SJCRH30 (cell line): ENCODE measurements at places on chromosomes 7 and 10. TPM values are rescaled to one million over a fixed set of nuclear protein-coding genes. Genes with fewer than 3 reads are reported as not detected.

Gene SLC26A3
- not detected in 2 replicates for total RNA-seq

DNA sequence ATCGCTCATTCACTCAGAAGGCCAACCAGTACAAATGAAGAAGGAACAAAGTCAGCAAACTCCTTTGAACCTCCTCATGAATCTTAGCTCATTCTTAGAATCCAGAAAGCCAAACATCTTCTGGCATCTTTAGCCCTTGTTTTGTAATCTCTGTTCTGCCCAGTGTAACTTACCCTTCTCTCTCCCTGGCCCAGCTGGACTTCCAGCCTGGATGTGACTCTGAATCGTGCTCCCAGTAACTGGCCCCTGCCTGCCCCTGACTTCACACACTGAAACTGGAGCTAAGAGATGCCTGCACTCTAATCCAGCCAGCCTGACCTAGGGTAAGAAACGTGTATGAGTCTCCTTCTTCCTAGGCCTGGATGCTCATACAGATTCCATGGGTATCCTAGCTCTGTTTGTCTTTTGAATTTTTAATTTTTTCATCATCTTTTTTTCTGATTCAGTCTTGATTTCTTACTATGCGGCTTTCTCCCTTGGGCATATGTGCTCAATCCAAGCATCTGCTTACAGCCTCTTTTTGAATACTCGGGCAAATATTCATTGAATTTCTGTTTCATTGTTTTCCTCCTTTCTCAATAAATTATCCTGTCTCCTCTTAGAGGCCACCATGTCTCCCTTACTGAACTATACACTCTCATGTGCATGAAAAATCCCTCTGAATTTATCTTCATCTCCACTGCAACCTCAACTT is 845.6 kb upstream of the AUTS2 start:
- DNase-seq: no peak
- H3K4me1 ChIP-seq: no peaks in the 10 kb centered on the region
- H3K4me3 ChIP-seq: no peak overlapping the region
- H3K36me3 ChIP-seq: no peaks in the 10 kb centered on the region
- H3K27me3 ChIP-seq: peaks cover 6% of the 10 kb centered on the region; the same call in 1 of the 2 replicates
- H3K27ac ChIP-seq: no peak overlapping the region

Gene SMKR1
- not detected in 2 replicates for total RNA-seq

GRCh38 chr10:6411436-6411835 is 168.6 kb downstream of the PRKCQ start:
- no peak overlapping the region for H3K4me3 ChIP-seq
- no peaks in the 10 kb centered on the region for H3K27me3 ChIP-seq
- no peak overlapping the region for H3K27ac ChIP-seq
- no peak for DNase-seq

Gene CFAP46
- 1.1 and 1.7 TPM in 2 replicates for total RNA-seq

- H3K36me3 ChIP-seq: no peaks in the 10 kb centered on the region
- no peaks in the 10 kb centered on the region for H3K4me1 ChIP-seq
- H3K27me3 ChIP-seq: no peaks in the 10 kb centered on the region; the same call in 1 of the 2 replicates
- no peak overlapping the region for H3K27ac ChIP-seq
- H3K4me3 ChIP-seq: no peak overlapping the region
Observed at GRCh38 chr7:144503215-144503614, 99.7 kb upstream of the NOBOX start.

GRCh38 chr7:122457969-122458368 is 153.4 kb upstream of the FEZF1 start:
- H3K36me3 ChIP-seq: no peaks in the 10 kb centered on the region
- DNase-seq: no peak
- no peaks in the 10 kb centered on the region for H3K4me1 ChIP-seq
- no peak overlapping the region for H3K4me3 ChIP-seq
- H3K27me3 ChIP-seq: 0 out of 2 replicates have a peak, but pooled peaks cover 3% of the 10 kb centered on the region

Gene NEUROD6
- not detected in 2 replicates for total RNA-seq

Gene DDC
- not detected in 2 replicates for total RNA-seq

Gene LRRD1
- total RNA-seq: 0.05 and 0.30 TPM in 2 replicates

Gene KLHDC10
- total RNA-seq: 76.3 and 92.0 TPM in 2 replicates

DNA sequence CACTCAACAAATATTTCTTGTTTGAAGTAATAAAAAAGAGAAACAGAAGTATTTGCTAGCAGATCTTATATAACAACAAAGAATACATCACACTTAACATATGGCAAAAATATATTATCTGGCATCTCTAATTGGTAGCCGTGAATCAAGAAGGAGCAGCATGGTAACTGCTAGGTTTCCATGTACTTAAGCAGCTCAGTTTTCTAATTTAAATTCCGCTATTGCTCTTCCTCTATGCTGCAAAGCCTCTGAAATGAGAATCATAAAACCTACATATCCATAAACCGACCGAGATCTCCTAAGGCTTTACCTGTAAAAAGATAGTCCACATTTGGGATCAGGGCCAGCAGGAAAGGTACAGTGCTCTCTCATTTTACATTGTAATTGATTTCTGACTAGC is 76.6 kb upstream of the PTPRZ1 start:
- no peak overlapping the region for H3K27ac ChIP-seq
- H3K4me1 ChIP-seq: no peaks in the 10 kb centered on the region
- no peak overlapping the region for H3K4me3 ChIP-seq

DNA sequence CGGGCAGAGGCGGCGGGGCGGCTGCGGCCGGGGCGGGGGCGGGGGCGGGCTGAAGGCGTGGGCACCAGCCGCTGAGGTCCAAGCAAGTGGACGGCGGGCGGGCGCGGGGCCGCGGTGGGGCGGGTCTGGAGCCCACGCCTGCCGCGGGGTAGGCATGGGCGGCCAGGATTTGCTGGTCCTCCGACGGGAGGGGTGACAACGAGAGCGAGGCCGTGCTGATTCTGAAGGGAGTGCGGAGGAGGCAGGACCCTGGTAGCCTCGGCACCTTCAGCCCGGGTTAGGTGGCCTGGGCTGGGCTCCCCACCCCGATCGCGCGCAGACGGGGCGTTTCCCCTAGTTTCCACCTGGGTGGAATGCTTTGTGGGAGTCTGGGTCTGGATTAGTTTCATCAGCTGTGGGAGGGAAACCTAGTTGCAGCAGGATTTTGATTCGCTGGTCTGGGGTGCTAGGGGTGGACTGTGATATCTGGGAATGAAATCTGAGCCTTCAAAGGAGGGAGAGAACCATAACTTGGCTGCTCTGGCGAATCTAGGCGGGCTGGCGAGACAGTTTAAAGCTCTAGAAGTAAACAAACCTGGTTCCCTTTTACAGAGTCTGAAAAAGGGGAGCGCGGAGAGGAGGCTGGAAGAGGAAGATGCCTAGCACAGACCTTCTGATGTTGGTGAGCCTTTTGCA is 609 bp downstream of the SGPL1 start:
- H3K4me3 ChIP-seq: peak overlapping the region; percentile 86
- DNase-seq: peak; percentile 73
- no peaks in the 10 kb centered on the region for H3K4me1 ChIP-seq
- peak overlapping the region; percentile 70 for H3K27ac ChIP-seq
- no peaks in the 10 kb centered on the region for H3K27me3 ChIP-seq

Gene FEZF1
- total RNA-seq: not detected in 2 replicates
